NCI-H187 treated with DMSO at 0.1 percent for 48 hours (cell line): ENCODE measurements at places on chromosomes 7 and 10.

DNA sequence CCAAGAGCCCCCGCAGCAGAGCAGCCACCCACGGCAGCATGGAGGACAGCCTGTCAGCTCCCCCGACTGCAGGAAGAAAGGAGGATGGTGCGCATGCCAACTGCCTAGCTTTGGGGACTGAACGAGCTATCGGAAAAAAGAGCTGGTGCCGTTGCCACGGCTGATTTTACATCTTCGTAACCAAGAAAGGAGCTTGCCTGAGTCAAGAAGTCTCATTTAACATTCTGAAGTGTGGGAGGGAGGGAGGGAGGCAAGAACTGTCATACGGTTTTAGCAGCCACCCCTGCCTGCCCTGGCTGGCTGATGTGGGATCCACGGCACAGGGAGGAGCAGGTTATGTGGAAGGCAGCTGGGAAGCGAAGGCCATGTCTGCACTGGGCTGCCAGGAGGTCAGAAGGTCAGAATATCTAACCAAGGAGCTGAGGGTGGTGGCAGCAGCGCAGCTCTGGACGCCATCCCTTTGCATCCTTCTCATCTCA, 74.7 kb upstream of the CAMK2B start:
- DNase-seq, result no peak

- DNase-seq, result no peak
Measured at GRCh38 chr10:71831646-71832552, 19.2 kb downstream of the PSAP start.

DNA sequence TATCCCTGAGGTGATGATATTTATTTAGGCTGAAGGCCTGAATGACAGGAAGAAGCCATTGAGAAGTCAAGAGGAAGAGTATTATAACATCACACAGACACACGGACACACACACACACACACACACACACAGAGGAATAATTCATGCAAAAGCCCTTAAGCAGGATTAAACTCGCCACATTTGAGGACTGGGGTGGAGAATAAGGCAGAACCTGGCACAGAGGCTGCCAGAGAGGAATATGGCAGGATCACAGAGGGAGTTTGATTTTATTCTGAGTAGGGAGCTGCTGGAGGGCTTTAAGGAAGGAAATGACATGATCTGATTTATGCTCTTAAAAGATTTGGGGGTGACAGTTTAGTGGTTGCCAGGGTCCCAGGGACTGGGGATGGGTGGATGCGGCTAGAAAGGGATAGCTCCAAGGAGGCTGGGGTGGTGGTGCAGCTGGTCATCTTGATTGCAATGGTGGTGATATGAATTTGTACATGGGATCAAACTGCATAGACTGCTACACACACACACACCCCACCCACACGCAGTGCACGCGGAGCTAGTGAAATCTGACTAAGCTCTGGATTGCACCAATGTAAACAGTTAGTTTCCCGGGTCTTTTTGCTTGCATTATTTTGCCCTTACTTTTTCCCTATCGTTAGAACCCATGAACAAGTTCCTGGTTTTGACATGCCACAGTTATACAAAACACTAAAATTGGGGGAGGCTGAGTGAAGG, 11.2 kb downstream of the SMURF1 start:
- DNase-seq, result no peak

- DNase-seq, result no peak
Measured at GRCh38 chr7:121083138-121083789, 94.8 kb downstream of the CPED1 start.

DNA sequence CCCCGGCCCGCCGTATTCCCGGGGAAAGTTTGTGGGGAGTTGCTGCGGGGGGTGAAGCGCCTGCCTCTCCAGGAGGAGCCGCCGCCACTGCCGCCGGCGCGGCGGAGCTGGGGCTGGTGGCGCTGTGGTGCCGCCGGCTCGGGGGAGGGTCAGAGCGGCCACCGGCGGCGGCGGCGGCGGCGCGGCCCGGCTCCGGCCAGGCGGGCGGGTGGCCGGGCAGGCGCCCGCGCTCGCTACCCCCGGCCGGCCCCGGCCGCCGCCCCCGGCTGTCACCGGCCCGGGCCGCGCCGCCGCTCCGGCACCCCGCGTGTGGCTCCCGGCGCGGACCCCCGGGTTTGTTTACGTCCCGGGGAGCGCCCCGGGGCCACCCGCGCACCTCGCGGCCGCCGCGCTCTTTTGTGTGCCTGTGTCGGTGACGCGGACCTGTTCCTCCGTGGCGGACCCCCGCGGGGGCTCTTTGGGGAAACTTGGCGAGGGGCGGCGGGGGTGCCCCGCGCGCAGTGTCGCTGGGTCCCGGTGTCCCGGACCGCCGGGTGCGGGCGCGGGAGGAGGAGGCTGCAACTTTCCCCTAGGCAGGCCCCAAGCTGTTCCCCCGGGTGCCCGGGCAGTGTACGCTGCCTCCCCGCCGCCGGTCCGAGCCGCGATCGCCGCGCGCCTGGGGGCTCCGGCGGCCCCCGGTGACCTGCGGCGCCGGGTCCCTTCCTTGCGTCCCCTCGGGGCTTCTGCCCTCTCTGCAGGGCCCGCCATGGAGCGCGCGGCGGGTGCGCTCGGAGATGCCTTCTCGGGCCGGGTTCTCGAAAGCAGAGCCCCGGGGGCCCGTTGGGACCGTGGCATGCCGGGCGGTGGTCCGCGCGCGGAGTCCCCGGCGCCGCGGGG, 593 bp upstream of the CUX1 start:
- no peak for DNase-seq
